ENCODE measurements at places on chromosomes 5 and 9.

DNA sequence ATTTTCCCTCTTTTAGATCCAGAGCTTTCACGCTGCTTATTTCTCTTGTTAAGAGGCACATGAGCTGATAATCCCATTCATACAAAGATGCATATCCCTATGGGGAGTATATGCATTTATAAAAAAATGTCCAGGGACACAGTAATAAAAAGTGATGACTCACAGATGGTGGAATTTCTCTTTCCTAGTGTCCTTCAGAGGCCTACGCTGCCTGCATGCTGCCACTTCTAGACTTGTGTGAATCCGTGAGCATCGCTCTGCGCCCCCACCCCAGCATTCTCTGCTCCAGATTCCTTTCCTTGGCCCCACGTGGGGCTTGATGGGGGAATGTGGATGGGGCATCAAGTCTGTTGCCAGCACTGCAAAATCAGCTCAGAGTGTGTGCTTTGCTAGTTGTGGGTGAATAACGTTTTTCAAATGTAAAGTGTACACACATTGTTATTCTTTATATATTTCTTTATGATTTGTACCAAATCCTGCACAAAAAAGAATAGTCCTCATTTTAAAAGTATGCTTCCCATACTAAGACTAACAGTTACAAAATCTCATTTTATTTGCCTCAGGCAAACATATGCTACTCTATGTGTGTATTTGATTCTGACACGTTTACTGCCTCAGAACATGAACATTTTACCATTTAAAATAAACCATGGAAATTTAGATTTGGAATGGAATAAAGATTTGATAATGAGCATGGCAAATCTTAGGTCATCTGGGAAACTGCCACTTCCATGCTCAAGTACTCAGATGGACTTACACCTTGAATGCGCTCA lies 22.4 kb upstream of the RASGRF2 start:
- DNase-seq, result no peak

- DNase-seq, result no peak
Observed at GRCh38 chr9:86176468-86176867, 77.1 kb upstream of the GOLM1 start.

- DNase-seq, result no peak
Observed at GRCh38 chr5:54103871-54104270, 206.5 kb downstream of the ARL15 start.

DNA sequence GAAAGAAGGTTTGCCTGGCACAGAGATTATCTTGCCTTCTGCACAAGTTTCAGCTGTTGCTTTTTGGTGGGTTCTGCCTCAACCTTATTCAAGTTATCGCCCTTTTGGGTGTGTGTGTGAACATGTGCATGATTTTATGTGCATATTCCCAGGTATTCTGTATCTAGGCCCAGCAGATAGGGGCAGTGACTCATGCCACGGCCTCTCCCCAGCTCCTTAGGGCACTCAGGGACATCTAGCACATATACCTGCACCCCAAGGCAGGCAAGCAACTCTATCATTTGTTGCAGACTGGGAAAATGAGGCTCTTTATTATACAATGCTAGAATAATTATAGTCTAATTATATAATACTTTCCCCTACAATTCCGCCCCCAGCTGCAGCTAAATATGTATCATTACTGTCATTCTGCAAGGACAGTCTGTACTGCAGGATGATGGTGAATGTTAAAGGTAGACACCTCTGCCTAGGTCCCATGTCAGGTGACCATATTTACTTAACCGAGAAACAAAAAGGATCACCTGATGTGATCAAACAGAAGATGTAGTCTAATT lies 128.9 kb downstream of the PDE8B start:
- DNase-seq, result no peak

DNA sequence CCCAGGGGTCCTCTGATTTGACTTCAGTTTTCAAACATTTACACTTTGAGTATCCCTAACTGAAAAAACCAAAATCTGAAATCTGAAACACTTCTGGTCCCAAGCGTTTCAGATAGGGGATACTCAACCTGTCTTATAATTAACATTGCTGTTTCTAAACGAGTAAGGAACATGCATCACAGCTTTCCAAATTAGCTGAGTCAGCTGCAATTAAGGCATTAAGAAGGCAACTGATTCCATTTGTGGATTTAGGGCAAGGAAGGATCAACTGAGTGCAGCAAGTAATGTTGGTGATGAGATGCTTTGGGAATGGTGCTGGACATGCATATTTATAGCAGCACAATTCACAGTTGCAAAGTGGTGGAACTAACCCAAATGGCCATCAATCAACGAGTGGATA lies 168.6 kb downstream of the ACER2 start:
- DNase-seq, result no peak

DNA sequence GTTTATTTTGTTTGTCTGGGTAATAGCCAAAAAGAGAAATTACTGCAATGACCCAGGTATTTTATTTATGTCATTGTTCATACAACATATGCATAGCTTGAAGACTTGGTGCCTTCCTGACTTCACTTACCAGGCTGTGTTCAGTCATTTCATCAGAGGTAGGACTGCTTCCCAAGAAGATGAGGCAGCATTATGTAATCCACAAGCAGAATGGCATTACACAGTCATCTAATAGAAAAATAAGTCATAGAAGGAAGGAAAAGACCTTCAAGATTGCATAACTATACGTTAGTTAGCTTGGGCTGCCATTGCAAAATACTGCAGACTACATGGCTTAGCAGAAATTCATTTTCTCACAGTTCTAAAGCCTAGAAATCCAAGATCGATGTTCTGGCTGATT lies 167.5 kb downstream of the NMUR2 start:
- DNase-seq, result no peak

DNA sequence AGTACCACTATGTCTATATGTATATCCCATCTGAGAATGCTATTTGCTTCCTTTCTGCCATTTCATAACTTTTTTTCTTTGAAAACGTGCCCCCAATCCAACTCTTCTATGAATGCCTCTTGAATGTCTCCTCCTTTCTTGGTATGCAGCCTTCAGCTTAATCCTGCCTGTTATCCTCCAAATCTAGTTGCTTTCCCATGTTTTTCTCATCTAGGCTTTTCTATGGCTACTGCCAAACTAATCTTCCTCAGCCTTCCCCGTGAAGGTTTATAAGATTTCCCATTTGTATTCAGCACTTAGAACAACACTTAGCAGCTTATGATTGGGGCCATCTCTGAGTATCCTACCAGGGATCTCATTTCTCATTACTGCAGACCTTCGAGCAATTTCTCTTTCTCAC lies 2.5 kb downstream of the TGFBR1 start:
- DNase-seq, result no peak
